ENCODE measurements at places on chromosomes 1 and 21. TPM values are rescaled to one million over a fixed set of nuclear protein-coding genes. Genes with fewer than 3 reads are reported as not detected.

- no peak for DNase-seq
Measured at GRCh38 chr1:208369658-208370057, 125.5 kb upstream of the PLXNA2 start.

DNA sequence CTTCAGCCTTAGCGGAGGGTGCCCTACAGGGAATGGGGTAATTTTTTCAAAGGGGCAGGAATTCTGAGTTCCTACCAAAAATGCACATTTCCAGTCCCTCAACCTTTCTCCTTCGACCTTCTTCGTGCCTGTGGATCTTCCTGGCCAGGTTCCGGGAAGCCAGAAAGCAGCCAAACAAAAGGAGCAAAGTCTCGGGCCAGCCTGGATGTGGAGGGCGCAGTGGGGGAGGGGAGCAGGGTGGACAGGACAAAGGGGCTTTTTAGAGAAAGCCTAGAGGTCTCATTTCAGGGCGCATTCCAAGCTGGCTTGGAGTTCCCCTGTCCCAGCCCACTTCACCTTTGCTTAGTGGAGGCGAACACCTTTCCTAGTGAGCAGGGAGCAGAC is 2.9 kb upstream of the INAVA start:
- DNase-seq: peak; percentile 74

The LGR6 gene
- 0.47 TPM for total RNA-seq

GRCh38 chr21:28817871-28818270 is 174.8 kb downstream of the LTN1 start:
- DNase-seq: no peak

The EXTL1 gene
- total RNA-seq: 3.6 TPM

GRCh38 chr1:229140119-229140396 is 130.9 kb upstream of the RAB4A start:
- no peak for DNase-seq

All from progenitor cell of endocrine pancreas (in vitro differentiated cells).